Ovary (tissue), 10 donors: ENCODE measurements at places on chromosomes 2 and 18.

- no peak for DNase-seq
These were observed 1025.8 kb upstream of the KLHL29 start for GRCh38 chr2:22359071-22359672.

- no peak for DNase-seq
These were observed 294.6 kb upstream of the SESTD1 start for GRCh38 chr2:179559108-179559806.

DNA sequence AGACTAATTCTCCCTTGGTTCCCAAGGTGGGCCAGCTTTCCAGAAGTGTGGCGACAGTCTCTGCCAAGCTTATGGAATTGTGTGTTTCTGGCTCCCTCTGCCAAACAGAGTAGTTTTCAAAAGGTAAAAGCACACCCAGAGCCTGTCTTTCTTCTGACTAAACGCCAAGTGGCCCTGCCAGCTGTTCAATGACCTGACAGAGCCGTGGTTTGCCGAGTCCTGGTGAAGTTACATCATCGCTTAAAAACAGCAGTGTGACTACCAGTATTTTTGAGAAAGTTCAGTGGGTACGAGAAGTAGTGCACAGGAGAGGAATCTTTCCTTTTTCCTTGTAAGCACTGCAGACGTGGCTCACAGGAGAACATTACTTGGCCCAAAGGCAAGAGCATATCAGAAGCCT is 1.9 kb downstream of the PER2 start:
- peak; percentile 78 for DNase-seq

DNA sequence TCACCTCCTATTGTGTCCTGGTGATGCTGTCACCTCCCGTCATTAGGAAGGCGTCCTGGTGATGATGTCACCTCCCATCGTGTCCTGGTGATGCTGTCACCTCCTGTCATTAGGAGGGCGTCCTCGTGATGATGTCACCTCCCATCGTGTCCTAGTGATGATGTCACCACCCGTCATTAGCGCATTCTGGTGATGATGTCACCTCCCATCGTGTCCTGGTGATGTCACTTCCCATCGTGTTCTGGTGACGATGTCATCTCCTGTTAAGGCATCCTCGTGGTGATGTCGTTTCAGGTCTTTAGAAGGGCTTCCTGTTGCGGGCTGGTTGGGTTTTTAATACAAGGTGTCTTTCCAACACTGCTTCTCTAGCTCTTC is 40.7 kb downstream of the CTDP1 start:
- no peak for DNase-seq

DNA sequence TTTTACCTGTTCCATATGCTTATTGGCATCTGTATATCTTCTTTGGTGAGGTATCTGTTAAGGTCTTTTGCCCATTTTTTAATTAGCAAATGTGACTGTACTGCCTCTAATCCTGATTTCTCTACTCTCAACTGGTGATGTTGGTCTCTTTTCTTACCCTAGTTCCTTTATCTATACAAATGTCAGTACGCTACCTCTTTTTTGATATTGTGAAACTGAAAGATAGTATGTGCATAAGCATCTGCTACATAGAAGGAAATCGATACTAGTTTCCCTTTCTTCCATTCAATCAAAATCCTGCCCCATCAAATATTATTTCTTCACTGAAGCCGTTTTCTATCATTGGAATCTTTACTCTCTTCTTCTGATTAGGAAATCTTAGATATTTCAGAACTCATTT is 194.9 kb upstream of the SPOPL start:
- DNase-seq: no peak

GRCh38 chr2:195575016-195575415 is 82.0 kb upstream of the SLC39A10 start:
- DNase-seq: no peak

- no peak for DNase-seq
These were observed 92.1 kb upstream of the FHL2 start for GRCh38 chr2:105490956-105491355.

DNA sequence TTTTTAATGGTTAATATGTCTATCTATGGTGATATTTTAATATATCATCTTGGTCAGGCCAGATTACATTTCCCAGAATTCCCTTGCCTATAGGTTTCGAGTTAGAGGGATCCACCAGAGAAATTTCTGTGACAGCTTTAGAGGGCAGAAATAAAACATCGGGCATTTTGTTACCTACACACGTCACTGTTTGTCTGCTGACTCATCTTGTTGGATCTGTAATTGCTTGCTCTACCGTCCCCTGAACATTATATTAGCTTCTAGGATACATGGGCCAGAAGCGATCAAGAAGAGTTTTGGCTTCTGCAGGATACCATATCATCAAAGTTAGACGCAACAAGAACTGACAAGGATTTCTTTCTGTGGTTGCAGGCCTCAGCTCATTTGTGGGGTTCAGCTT is 795.8 kb upstream of the GCFC2 start:
- DNase-seq: no peak

DNA sequence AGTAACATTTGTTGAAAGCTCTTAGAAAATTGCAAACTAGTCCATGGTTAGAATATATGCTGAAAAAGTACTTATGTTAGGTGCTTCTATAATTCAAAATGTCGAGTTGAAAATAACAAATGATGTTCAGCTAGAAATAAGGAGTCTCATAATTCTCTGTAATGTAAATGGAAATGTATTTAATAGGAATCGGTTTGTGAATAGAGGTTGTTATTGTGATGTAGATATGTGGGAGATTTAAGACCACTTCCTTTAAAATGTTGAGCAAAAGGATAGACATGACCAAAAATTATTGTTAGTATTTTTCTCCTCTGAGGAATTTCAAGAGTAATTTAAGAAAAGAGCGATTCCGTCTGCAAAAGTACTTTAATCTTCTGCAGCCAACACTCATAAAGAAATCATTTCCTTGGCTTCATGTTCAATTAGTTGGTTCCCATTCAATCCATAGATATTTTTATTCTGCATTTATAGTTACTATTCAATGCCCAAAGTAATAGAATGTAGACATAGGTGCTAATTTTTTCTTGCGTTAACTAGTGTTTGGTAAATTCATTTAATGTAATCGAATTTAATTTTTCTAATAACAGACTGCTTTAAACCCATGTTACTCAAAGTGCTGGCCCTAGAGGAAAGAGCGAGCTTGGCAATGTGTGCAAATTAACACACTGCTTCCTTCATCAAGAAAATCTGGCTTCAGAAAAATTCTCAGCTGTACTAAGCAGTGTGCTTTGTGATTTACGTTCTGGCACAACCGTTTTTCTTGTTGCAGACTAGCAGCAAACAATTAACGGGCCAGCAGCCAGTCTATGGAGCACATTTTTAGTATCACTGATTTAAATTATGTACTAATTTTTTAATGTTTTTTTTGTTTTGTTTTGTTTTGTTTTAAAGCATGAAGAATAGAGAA is 32.2 kb downstream of the FN1 start:
- no peak for DNase-seq

GRCh38 chr18:55287149-55287806 is 300.7 kb downstream of the TCF4 start:
- no peak for DNase-seq

DNA sequence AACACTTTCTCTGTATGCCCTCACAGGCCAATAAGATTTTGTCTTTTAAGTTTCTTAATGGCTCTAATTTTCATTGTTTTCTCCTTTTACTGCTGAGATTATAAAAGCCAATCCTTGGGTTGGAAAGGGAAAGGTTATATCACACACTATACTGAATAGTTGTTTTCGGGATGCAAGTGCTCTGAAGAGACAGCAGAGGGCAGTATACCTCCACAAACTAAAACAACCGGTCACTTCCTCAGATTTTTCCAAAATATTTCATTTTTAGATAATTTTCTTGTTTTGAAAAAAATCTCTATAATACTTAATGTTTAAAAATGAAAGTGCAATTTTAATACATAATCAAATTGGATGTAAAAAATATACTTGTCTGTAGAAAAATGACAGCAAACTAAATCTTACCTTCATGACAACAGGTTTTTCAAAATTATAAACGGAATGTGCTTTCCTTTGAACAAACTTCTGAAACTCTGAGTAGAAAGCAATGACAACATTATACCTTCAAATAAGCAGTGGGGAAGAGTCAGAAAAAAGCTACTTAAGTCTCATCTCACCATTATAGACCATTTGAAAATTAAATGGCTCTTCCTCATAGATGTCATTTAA is 82.7 kb downstream of the ORC4 start:
- no peak for DNase-seq

DNA sequence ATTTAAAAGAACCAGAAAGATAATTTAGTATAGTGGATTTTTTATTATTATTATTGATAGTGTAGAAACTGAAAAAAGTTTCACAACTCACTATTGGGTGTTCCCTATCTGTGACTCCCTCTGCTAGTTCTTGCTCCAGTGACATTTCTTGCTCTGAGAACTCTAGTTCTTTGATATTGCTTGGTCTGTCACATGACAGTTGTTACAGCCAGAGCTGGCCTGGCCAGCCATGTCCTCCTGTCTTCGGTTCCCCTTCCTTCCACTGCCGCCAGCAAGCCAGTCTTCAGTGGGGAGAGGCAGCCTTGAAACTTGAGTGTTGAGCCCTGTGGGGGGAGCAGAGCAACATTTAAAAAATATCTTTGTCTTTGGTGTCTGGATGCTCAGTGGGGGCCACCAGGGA is 7.6 kb upstream of the THOC1 start:
- DNase-seq: no peak

DNA sequence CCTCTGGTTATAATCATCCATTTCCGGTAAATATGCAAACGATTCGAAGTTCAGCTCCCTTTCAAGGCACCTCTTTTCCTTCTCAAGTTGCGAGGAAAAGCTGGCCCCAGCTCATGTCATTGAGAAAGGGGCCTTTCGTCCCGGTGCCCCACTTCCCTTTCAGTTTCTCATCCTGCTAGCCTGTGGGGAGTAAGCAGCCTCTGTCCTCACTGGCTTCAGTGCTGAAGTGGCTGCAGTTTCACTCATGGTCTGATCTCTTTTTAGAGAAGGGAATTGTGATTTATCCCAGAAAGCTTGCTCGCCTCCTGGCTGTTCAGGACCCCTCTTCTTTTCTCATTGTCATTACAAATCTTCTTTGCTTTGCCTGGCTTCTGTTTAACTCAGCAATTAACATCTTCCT is 207.5 kb downstream of the NR4A2 start:
- DNase-seq: no peak

DNA sequence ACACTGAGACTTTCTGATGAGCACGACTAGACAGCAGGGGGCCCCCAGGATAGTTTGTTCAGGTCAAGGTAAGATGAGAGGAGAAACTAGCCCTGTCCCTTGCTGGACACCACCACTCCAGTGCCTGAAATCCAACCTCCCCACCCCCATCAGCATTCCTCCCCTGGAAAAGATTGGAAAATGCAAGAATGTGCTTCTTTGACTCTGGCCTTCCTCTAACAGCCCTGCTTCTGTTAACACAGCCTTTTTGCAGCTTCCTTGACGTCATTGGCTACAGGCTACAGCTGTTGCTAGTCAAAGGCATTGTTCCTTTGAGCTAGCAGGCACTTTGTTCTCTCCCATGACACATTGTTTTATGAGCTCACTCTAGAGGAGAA is 20.1 kb upstream of the LTBP1 start:
- DNase-seq: no peak

GRCh38 chr18:57859314-57859713 is 56.2 kb upstream of the ATP8B1 start:
- no peak for DNase-seq

DNA sequence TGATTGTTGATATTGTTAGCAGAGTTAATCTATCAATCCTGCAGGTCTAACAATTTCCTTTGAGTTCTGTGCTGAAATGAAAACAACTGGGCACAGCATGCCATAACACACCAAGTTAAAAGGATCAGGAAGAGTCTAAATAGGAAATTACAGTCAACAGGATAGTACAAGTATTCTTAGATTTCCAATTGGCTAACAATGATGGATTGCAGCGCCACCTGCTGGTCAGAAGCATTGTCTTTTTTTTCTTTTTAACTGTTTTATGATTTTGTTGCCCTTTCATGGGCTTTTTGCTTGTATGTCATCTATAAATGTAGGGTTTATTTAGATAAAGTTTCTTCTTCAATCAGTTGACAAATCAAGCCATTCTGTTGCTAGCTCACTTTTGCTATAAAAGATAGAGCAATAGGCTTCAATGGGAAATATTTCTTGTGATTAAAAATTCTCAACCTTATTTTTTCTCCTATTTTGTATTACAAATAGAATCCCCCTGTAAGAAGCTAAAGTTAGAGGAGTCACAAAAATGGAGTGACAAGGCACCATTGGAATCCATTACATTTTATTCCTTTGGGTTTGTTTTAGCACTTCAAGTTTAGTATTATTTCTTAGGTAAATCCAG is 40.8 kb upstream of the RPRM start:
- peak; percentile 53 for DNase-seq

DNA sequence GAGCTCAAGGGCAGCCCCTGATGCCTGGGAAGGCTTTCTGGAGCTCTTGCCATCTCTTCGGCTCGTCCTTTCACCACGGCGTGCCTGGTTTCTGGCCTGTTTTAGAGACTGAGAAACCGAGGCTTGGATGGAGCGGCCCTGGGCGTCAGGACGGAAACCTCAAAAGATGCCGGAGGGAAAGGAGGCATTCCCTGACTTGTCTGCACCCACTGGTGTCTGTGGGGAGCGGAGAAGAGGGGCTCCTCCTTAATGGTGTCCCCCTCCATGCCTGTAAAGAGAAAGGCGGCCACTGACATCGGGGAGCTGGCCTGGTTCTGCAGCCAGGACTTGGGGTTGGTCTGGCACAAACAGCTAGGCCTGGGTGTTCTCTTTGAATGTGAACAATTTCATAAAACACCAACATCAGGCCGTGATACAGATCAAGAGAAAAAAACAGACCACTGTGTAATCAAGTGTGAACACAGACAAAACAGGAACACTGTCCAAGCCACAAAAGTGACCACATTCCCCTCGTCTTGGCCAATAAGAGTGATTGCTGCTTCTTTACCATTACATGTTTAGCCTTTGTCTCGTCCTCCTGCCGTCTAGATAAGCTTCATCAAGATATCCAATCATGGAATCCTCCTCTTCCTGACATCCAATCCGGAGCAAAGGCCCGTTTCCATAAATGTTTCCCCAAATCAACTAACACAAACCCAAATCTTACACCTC is 633 bp upstream of the ILKAP start:
- DNase-seq: no peak

GRCh38 chr2:147531269-147531668 is 313.6 kb upstream of the ACVR2A start:
- DNase-seq: no peak

- DNase-seq: no peak
These were observed 17.3 kb upstream of the GTF2A1L start for GRCh38 chr2:48600204-48600813.

- no peak for DNase-seq
These were observed 213.0 kb downstream of the GLI2 start for GRCh38 chr2:120948662-120949011.

- peak; percentile 26 for DNase-seq
These were observed 144.2 kb downstream of the SUCLG1 start for GRCh38 chr2:84314901-84315330.

- no peak for DNase-seq
These were observed 4.7 kb upstream of the PPP4R1 start for GRCh38 chr18:9619056-9619455.

GRCh38 chr2:75033516-75033915 is 75.1 kb downstream of the POLE4 start:
- DNase-seq: no peak

- no peak for DNase-seq
These were observed 118.1 kb downstream of the MYO1B start for GRCh38 chr2:191363267-191363666.
